ENCODE measurements at places on chromosomes 4 and X.
A peak's percentile ranks its signal among the peaks of the same experiment; 100 is the strongest.

DNA sequence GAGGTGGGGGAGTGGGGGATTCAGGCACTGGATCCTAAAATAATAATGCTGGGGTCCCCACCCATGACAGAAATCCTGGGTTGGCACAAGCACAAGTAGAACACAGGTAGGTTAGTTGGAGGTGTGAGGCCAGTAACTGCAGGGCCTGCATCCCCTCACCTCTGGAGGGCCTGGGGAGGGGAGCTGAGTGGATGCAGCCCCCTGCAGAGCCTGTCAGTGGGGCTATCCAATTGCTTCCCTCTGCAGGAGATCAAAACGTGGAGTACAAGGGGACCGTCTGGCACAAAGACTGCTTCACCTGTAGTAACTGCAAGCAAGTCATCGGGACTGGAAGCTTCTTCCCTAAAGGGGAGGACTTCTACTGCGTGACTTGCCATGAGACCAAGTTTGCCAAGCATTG lies 43.7 kb downstream of the MAP7D3 start:
- no peak for DNase-seq

DNA sequence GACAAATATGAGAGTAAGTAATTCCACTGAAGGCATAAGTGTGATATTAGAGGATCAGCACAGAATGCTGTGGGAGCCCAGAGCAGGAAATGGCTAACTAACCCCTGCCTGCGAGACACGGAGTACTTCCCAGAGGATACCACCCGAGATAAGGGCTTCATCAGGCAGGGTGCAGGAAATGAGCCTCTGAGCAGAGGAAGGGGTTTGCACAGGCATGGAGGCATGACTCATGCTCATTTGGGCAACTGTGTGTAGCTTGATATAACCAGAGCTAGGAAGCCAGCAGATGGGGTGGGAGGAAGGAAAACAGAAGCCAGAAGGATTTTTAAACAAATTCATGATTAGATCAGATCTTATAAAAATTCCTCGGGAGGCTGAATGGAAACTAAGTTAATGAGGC lies 70.0 kb upstream of the TSPAN5 start:
- DNase-seq: peak; percentile 8

DNA sequence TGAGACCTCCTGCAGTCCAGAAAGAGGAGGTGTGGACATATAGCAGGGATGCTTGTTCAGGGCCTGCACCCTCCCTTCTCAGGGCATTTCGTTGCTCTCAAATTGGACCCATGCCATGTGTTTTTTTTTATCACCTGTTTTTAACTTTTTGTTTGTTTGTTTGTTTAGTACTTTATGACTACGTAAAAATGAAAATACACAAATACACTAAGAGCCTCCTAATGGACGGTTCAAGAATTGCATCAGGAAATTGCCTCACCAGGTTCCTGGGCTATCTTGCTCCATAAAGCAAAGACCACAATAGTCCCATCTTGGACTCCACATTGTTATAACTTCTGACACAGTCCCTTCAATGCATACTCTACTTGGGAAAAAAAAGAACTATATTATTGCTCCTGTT lies 1685.9 kb upstream of the TENM3 start:
- DNase-seq: no peak

GRCh38 chrX:56281789-56282188 lies 49.6 kb downstream of the KLF8 start:
- peak; percentile 8 for DNase-seq

- DNase-seq: no peak
Measured at GRCh38 chrX:37896511-37896890, 49.1 kb upstream of the DYNLT3 start.

DNA sequence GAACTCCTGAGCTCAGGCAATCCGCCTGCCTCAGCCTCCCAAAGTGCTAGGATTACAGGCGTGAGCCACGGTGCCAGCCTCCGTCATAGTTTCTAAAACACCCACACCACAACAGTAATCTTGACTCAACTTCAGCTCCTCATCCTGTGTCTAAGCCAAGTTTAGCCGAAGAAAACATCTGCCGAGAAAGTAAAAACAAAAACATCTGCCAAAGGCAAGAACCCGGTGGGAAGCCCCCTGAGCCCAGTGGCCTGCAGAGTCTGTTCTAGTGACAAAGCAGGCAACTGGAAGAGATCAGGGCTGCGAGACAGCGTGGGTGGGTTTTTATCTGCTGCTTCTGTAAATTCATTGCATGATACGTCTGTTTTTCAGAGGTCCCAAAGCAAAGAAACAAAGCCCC lies 26.6 kb upstream of the CD99 start:
- DNase-seq: no peak

All from activated CD4-positive, alpha-beta T cell treated with anti-CD3 and anti-CD28 coated beads for 4 hours (primary cell).